ENCODE measurements at places on chromosomes 13 and 19. TPM values are rescaled to one million over a fixed set of nuclear protein-coding genes. Genes with fewer than 3 reads are reported as not detected.

CD33 gene
- total RNA-seq, result 3.9 TPM

DPF1 gene
- total RNA-seq, result 0.20 TPM

FUZ gene
- total RNA-seq, result 13.9 TPM

CEACAM6 gene
- not detected for total RNA-seq

SBSN gene
- total RNA-seq, result not detected

TYK2 gene
- 251 TPM for total RNA-seq

CGB8 gene
- not detected for total RNA-seq

GPR12 gene
- total RNA-seq, result not detected

NLRP11 gene
- total RNA-seq, result not detected

CPAMD8 gene
- total RNA-seq, result 0.60 TPM

DMKN gene
- not detected for total RNA-seq

NANOS3 gene
- not detected for total RNA-seq

ADGRE3 gene
- not detected for total RNA-seq

GRCh38 chr19:47723581-47723940, 10.3 kb downstream of the EHD2 start:
- peaks cover 4% of the 10 kb centered on the region for H3K27me3 ChIP-seq
- no peak overlapping the region for H3K27ac ChIP-seq
- H3K36me3 ChIP-seq, result no peaks in the 10 kb centered on the region
- peaks cover 4% of the 10 kb centered on the region for H3K4me1 ChIP-seq

- H3K36me3 ChIP-seq, result peaks cover 22% of the 10 kb centered on the region
- H3K27ac ChIP-seq, result peak overlapping the region; percentile 93
- H3K27me3 ChIP-seq, result no peaks in the 10 kb centered on the region
- peak; percentile 47 for DNase-seq
- peak overlapping the region; percentile 98 for H3K4me3 ChIP-seq
Observed at GRCh38 chr19:1026783-1027649, 608 bp downstream of the CNN2 start.

GRCh38 chr19:35151273-35152065, 3.1 kb upstream of the FXYD5 start:
- H3K36me3 ChIP-seq, result peaks cover 25% of the 10 kb centered on the region
- DNase-seq, result no peak
- no peaks in the 10 kb centered on the region for H3K27me3 ChIP-seq
- no peak overlapping the region for H3K4me3 ChIP-seq
- H3K27ac ChIP-seq, result no peak overlapping the region

DNA sequence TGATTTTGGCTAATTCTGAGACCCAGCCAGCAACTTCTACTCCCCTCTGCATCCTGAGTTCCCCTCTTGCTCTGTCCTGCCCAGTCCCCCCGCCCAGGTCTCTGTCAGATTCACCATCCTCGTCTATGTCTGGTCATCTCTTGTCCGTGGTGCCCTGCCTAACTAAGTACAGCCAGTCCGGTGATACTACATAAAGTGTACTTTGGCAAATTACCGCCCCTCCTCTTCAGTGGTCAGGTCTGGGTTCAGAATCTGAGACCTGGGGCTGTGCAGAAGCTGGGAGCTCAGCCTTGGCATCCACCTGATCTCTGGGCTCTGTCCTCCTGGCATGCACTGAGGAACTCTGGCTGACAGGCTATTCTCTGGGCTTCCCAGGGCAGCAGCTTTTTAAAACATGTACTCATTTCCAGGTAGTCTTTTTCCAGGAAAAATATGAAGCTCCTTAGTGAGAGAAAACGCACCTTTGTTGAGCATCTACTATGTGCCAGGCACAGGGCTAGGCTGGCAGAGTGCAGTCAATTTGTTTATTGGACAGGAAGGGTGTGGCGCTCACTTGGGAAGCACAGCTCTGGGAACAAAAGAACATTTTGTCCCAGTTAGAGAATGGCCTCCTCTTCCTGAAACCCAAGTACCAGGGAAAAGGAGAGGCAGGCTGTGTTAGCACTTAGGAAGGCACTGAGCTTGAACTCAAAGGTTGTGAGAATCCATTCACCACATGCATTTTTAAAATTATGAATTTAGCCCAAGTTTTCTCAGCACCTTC, 88.9 kb downstream of the TSHZ3 start:
- H3K27me3 ChIP-seq, result peaks cover 10% of the 10 kb centered on the region
- DNase-seq, result no peak
- H3K27ac ChIP-seq, result no peak overlapping the region
- H3K4me1 ChIP-seq, result no peaks in the 10 kb centered on the region
- no peaks in the 10 kb centered on the region for H3K36me3 ChIP-seq
- H3K4me3 ChIP-seq, result no peak overlapping the region

DNA sequence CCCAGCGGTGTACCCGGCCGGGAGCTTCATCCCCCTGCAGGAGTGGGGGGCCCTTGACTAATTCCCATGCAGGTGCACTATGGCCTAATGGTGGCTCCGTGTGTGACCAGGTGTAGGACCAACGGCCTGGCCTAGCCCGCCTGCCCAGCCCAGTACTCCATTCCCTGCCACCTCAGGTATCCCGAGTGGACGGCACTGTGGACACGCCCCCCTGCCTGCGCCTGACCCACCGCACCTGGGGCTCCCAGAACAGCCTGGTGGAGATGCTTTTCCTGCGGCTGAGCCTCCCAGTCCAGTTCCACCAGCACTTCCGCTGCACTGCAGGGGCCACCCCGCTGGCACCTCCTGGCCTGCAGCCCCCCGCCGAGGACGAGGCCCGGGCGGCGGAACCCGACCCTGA, 39.7 kb downstream of the RYR1 start:
- no peaks in the 10 kb centered on the region for H3K4me1 ChIP-seq
- H3K36me3 ChIP-seq, result no peaks in the 10 kb centered on the region
- DNase-seq, result no peak

GRCh38 chr13:112876305-112877000, 92.6 kb upstream of the MCF2L start:
- H3K27me3 ChIP-seq, result no peaks in the 10 kb centered on the region
- H3K27ac ChIP-seq, result no peak overlapping the region
- no peak overlapping the region for H3K4me3 ChIP-seq
- H3K4me1 ChIP-seq, result peaks cover 18% of the 10 kb centered on the region
- no peak for DNase-seq

DNA sequence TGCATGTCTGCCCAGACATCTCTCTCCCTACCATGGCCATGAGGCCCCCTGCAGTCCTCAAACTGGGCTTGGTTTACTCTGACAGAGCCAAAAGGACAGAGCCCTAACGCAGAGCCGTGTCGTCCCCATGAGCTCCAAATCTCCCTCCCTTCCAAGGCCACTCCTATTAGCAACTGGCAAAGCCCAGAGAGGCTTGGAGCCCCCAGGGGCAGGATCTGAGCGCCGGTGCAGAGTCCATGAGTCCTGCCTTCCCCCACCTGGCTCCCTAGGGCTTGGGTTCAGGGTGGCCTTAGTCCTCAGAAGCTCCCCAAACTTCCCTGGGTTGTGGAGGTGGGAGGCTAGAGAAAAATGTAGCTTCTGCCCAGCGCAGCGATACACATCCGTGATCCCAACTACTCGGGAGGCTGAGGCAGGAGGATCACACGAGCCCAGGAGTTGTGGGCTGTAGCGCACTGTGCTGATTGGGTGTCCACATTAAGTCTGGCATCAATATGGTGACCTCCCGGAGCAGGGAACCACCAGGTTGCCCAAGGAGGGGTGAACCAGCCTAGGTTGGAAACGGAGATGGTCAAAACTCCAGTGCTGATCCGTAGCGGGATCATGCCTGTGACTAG, 7.4 kb upstream of the PGPEP1 start:
- H3K36me3 ChIP-seq, result no peaks in the 10 kb centered on the region
- H3K4me1 ChIP-seq, result peaks cover 13% of the 10 kb centered on the region
- H3K27me3 ChIP-seq, result no peaks in the 10 kb centered on the region
- DNase-seq, result no peak

DNA sequence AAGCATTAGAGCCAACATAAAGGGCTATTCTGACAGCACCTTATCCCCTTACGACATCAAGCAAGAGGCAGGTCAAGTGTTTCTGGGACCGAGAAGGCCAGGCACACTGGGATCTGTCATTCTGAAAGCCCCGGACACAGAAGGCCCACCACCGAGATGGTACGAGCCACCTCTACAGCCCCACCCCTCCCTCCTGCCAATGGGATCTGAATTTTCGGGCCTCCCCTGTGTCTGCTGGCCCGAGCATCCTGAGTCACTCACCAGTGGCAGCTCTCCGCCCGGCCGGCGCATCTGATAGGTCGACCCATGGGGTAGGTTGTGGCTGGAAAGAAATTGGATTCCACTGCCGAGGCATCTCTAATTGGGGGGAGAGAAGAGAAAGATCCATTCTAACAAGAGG, 2.6 kb downstream of the TIMM44 start:
- peaks cover 14% of the 10 kb centered on the region for H3K36me3 ChIP-seq
- H3K27ac ChIP-seq, result no peak overlapping the region
- DNase-seq, result no peak
- H3K27me3 ChIP-seq, result no peaks in the 10 kb centered on the region
- H3K4me1 ChIP-seq, result peaks cover 35% of the 10 kb centered on the region

DNA sequence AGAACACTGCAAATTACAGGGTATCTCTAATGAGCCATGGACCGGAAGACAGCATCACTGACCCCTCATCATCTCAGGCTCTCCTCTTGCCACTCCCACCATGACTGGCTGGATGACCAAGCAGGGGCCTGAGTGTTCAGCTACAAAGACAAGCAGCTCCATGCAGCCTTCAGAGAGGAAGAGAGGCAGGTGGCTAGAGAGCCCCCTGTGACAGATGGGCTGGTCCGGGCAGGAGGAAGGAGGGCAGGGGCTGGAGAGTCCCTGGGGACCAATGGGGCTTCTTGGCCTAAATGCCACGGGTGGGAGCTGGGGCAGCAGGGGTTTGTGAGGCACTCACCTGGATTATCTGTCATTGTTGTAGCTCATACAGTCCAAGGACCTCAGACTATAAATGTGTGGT, 12.8 kb upstream of the RASA3 start:
- peaks cover 54% of the 10 kb centered on the region for H3K4me1 ChIP-seq
- H3K27me3 ChIP-seq, result no peaks in the 10 kb centered on the region
- no peak overlapping the region for H3K4me3 ChIP-seq

DNA sequence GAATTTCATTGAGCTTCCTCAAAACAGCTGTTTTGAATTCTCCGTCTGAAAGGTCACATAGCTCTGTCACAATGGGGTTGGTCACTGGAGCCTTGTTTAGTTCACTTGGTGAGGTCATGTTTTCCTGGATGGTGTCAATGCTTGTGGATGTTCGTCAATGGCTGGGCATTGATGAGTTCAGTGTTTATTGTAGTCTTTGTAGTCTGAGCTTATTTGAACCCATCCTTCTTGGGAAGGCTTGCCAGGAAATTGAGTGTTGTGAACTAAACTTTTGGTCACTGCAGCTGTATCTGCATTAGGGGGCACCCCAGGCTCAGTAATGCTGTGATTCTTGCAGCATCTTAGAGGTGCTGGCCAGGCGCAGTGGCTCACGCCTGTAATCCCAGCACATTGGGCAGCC, 22.0 kb downstream of the BLOC1S3 start:
- DNase-seq, result no peak
- H3K36me3 ChIP-seq, result no peaks in the 10 kb centered on the region
- no peaks in the 10 kb centered on the region for H3K4me1 ChIP-seq
- H3K27me3 ChIP-seq, result no peaks in the 10 kb centered on the region
- H3K4me3 ChIP-seq, result no peak overlapping the region
- no peak overlapping the region for H3K27ac ChIP-seq

DNA sequence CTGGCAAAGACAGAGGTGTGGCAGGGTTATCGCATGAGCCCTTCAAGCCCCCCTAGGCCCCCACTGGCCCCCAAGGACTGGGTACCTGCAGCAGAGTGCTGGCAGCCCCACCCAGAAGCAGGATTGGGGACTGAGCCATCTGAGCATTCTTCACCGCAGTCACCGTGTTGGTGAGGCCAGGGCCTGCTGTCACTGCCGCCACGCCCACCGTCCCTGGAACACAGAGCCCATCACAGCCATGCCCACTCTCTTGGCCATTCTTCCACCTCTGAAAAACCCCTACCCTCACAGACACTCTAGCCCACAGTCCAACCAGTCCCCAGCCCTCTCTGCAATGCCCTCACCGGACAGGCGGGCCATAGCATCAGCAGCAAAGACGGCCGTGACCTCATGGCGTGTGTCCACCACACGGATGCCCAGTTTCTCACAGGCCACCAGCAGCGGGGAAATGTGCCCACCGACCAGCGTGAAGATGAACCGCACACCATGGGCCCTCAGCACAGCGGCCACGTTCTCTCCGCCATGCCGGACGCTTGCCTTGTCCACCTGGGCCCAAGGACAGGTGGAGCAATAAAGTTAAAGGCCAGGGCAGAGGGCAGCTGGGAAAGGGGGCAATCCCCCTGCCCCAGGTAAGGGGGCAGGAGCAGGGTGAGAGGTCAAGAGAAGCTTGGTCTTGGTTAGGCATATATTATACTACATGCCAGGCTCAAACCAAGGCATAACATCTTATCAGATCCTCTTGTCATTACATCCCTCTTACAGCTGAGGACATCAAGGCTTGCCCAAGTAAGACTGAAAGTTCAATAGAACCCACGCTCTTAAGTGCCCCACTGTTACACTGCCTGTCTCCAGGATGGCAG, 16.1 kb downstream of the SYDE1 start:
- H3K36me3 ChIP-seq, result peaks cover 41% of the 10 kb centered on the region
- no peaks in the 10 kb centered on the region for H3K27me3 ChIP-seq
- no peak for DNase-seq

DNA sequence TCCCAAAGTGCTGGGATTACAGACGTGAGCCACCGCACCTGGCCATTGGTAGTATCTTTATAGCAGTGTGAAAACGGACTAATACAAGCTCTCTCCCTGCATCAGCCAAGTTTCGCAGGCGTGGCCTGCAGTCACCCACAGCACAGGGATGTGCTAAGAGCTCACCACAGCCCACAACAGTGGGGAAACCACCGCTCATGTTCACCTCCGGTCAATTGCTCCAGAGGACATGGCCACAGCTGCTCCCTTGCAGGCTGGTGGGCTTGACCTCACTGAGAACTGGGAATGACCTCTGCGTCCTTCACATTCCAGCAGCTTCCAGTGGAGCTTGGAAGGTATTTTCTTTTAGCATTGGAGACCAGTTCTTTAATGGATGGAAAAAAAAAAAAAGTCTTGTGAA, 156.4 kb downstream of the KCTD15 start:
- no peak for DNase-seq
- H3K27ac ChIP-seq, result no peak overlapping the region
- H3K36me3 ChIP-seq, result no peaks in the 10 kb centered on the region
- no peaks in the 10 kb centered on the region for H3K4me1 ChIP-seq
- no peaks in the 10 kb centered on the region for H3K27me3 ChIP-seq
- H3K4me3 ChIP-seq, result no peak overlapping the region

- DNase-seq, result no peak
- peaks cover 11% of the 10 kb centered on the region for H3K36me3 ChIP-seq
- peak overlapping the region; percentile 99 for H3K4me3 ChIP-seq
- peak overlapping the region; percentile 99 for H3K27ac ChIP-seq
Observed at GRCh38 chr19:1606138-1606651, 933 bp upstream of the UQCR11 start.

GRCh38 chr13:32079587-32079986, 48.0 kb downstream of the FRY start:
- no peaks in the 10 kb centered on the region for H3K27me3 ChIP-seq
- peaks cover 1% of the 10 kb centered on the region for H3K4me1 ChIP-seq
- no peak overlapping the region for H3K4me3 ChIP-seq
- H3K36me3 ChIP-seq, result no peaks in the 10 kb centered on the region
- DNase-seq, result no peak
- H3K27ac ChIP-seq, result no peak overlapping the region

- H3K27me3 ChIP-seq, result peaks cover 5% of the 10 kb centered on the region
- DNase-seq, result no peak
- no peak overlapping the region for H3K27ac ChIP-seq
- H3K4me3 ChIP-seq, result no peak overlapping the region
Observed at GRCh38 chr13:76470991-76471390, 415.2 kb downstream of the KCTD12 start.
